Mesothelial cell of epicardium (in vitro differentiated cells): ENCODE measurements at places on chromosomes 3 and 15.

GRCh38 chr3:9898467-9899241, 4.0 kb upstream of the IL17RE start:
- no peak for DNase-seq

DNA sequence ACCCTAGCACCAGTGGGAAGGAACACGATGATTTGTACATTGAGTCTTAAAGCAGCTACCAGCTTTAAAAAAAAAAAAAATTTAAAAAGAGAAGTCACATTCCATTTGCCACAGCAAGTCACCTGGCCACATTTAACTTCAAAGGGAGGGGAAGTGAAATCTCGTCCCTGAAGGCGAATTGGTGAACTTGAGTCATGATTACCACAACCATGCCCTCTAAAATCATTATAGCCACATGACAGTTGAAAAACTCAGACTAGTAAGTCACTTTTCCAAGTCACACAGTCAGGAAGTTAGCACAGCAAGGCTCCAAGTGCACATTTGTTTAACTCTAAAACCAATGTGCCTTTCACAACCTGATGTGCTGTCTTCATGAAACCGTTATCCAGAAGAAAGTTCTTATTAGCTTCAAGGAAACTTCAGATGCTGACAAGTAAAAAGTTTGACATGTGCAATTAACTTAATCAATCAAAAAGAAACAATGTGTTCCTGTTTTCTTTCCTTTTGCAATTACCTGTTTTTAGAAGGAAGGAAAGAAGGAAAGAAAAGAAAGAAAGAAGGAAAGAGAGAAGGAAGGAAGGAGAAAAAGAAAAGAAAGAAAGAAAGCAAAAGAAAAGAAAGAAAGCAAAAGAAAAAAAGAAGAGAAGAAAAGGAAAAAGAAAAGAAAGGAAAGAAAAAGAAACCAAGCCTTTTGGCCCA, 8.3 kb upstream of the THSD4 start:
- DNase-seq: no peak

DNA sequence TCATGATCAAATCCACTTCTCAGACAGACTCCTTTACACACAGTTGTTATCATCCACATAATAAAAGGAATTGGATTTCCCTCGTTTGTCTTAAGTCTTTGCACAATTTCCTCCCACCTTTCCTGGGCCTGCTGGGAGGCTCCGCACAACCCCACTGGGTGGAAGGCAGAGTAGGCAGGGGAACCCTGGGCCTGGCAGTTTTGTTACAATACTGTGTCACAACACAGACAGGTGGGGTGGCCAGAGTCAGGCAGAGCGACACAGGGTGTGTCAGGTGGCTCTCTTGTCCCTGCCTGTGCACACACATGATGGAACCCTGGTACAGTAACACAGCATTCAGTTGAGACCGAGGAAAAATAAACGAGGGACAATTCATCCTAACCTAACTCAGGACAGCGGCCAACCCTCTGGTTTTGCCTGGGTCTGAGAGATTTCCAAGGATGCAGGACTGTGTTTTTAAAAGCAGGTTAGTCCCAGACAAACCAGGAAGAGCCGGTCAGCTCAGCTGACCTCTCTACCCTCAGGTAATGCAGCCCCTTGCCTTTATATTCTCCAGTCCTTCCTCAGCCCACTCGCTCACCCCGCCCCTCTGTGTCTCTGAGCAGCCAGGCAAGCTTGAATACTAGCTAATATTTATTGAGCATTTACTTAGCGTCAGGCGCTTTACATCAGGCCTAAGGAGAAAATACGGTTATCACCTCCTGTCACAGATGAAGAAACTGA, 8.8 kb upstream of the FAM174B start:
- DNase-seq: no peak

DNA sequence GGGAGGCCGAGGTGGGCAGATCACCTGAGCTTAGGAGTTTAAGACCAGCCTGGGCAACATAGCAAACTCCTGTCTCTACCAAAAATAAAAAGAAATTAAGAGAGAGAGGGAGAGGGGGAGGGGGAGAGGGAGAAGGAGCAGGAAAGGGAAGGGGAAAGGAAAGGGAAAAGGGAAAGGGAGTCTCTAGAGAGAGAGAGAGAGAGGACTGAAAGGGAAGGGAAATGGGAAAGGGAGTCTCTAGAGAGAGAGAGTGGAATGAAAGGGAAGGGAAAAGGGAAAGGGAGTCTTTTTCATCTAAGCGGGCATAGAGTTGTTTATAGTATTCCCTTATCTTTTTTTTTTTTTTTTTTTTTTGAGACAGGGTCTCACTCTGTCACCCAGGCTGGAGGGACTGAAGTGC, 148.1 kb downstream of the NEO1 start:
- DNase-seq: no peak

DNA sequence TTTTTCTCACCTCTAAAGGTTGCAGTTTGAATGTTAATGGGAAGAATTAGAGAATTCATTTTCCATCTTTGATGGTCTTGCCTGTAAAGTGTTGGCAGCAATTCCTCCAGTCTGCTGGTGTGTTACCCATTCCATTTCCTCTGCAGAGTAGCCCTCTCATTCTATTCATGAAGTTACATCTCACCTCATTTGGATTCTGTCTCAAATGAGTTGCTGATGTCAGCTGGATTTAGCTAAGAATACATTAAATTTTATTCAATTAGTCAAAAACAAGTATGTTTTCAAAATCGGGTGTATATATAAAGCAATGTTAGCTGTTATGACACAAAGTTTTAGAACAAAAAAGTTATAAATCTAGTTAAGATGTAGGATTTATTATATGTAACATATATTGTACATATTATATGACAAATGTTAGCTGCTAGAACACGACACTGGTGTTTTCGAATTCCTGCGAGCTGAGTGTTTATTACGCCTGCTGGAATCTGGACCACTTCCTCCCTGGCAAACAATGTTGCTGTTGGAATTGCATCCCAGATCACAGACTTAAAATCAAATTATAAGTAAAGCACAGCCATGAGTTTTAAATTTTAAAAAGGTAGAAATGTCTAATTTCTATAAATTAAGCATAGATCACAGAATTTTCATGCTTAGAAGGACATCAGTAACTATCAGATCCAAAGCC, 516.2 kb downstream of the OCA2 start:
- no peak for DNase-seq

- DNase-seq: no peak
Observed at GRCh38 chr15:67228286-67228685, 26.2 kb downstream of the AAGAB start.
